ENCODE measurements at places on chromosomes 11 and 22.

GRCh38 chr11:60830478-60831142, 11.3 kb upstream of the CCDC86 start:
- DNase-seq = no peak

GRCh38 chr22:40331706-40332105, 14.6 kb upstream of the ADSL start:
- DNase-seq = no peak

GRCh38 chr11:9905501-9905951, 241.6 kb downstream of the SWAP70 start:
- no peak for DNase-seq

DNA sequence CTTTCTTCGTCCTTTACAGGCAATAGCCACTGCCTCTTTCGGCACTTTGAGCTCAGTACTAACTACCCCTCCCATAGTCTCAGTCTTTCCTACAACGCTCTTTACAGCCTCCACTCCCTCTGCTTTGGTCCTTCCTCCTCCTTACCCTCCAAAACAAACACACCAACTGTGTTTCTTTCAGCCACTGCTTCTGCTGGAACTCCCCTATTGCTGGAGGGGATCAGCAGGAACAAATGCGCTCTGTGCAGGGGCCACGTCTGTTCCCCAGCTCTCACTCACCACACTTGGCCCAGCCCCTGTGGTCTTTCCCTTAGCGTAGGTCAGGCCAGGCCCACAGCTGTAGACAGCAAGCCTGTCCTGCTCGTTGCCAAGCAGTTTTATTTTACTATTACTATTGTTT, 42.3 kb downstream of the PC start:
- no peak for DNase-seq
